ENCODE measurements at places on chromosomes 2 and 18. TPM values are rescaled to one million over a fixed set of nuclear protein-coding genes. Genes with fewer than 3 reads are reported as not detected.

Gene CHRNG
- polyA plus RNA-seq = not detected

Gene CAVIN2
- polyA plus RNA-seq = 2.7 TPM

Gene GAL3ST2
- polyA plus RNA-seq = not detected

Gene PLGLB2
- polyA plus RNA-seq = 11.5 TPM

Gene TANC1
- 8.3 TPM for polyA plus RNA-seq

Gene FAM136A
- 63.6 TPM for polyA plus RNA-seq

DNA sequence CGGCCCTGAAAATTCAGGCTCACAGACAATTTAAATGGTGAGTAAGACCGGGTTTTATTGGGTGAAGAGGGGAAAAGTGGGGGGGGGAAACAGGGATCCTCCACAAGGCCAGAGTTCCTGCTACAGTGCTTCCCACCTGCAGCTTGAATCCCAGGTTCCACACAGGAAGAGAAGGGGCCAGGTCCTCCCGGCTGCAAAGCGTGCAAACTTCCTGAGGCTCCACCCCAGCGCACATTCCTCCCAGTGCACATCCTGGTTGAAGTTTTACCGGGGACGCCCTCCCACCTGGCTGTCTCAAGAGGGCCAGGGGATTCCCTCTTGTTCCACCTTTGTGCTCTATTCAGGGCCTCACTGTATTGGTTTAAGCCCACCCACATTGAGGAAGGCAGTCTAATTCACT lies 347.7 kb upstream of the REG3G start:
- DNase-seq = no peak

DNA sequence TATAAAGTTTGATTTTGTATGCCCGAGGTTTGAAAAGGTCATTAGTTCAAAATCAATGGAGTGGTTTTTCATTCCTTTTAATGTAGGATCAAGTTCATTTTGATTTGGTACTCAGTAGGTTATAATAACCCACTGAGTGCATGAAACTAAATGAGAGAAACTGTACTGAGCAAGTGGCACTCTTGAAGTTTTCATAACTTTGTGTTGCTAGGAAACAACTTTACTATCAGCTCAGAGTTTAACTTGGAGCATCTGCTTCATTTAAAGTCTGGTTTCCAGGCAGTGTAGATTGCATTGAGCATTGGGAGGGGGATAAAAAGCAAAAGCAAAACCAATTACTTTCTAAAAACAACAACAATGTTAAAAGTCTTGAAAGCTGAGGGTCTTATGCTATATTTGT lies 1361.6 kb upstream of the CHAC2 start:
- no peak for DNase-seq

DNA sequence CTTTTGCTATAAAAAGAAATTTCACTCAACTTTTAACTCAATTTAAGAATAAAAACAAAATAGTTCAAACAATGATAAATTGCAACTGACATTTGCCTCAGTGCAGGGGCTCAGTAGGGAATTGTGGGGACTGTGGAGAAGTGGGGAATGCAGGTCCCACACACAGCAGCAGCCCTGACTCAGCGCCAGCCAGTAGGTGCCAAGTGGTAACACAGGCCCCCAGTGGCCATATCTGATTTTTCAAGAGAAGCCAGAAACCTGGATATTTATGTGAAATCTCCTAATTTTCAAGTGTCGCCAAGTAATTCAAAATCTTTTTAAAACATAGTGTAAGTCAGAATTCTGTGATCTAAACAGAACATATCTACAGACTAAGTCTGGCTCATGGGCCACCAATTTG lies 186.3 kb downstream of the EN1 start:
- no peak for DNase-seq

DNA sequence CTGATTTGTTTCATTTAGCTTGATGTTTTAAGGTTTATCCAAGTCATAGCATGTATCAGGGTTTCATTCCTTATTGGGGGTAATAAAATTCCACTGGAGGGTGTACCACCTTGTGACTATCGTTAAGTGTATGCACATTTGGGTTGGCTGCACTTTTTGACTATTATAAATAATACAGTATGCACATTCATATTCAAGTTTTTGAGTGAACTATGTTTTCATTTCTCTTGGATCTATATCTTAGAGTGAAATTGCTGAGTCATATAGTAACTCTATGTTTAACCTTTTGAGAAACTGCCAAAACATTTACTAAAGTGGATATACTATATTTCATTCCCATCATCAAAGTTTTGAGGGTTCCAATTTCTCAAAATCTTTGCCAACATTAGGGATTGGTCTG lies 952.7 kb downstream of the TDRD15 start:
- no peak for DNase-seq

DNA sequence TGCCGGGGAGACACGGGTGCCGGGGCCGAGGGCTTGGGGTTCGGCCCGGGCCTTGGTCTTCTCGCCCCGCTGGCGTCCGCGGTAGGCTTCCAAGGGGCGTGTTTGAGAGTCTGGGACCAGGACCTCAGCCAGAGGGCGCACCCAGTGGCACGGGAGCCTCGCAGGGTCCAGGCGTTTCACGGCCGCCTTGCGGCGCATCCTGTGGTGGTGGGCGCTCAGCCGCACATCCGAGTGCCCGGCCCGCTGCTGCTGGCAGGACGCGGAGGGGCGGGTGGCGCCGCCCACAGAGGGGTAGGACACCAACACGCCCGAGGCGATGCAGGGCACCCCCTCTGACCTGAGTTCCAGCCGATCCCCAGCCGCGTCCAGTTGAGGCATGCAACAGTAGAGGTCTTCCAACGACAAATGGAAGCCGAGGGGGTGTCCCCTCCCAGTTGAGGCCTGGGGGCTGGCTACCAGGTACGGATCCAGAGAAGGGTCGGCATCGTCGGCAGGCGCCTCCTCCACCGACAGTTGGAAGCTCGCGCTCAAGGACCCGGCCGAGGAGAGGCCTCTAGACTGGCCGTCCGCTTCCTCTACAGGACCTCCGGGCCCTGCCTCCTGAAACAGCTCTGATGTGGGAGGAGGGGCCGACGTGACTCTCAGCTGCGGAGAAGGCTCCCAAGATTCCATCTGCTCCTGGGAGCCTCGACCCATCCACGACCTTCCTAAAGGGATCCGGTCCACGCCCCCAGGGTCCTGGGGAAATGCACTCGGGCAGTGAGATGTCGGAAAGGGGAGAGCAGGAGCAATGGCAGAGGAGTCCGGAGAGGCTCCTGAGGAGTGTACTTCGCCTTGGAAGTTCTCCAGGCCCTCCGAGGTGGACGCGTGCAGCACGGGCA lies 6.3 kb downstream of the C2orf81 start:
- no peak for DNase-seq

GRCh38 chr2:121944072-121944831 lies 188.8 kb downstream of the TSN start:
- DNase-seq = peak; percentile 51

- DNase-seq = no peak
Measured at GRCh38 chr18:72375618-72376017, 168.5 kb downstream of the CBLN2 start.

DNA sequence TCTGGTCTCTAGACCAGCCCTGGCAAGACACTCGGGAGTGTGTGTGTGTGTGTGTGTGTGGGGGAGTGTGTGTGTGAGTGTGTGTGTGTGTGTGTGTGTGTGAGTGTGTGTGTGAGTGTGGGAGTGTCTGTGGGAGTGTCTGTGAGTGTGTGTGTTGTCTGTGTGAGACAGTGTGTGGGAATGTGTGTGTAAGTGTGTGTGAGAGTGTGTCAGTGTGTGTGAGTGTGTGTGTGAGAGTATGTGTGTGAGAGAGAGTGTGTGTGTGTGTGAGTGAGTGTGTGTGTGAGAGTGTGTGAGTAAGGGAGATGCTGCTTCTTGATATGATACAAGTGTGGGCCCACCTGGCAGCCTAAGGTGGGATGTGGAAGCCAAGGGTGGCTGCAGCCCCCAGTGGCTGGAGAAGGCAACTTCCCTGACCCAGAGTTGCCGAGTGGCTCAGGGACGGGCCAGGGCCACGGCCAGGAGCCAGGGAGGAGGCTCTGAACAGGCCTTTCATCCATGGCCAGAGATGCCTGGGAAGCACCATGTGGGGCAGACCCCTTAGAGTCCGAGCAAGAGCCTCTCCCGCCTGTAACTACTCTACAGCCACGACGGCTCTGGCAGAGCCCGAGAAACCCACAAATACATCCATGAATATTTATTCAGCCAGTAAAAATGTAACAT lies 159.3 kb upstream of the MYCN start:
- no peak for DNase-seq

DNA sequence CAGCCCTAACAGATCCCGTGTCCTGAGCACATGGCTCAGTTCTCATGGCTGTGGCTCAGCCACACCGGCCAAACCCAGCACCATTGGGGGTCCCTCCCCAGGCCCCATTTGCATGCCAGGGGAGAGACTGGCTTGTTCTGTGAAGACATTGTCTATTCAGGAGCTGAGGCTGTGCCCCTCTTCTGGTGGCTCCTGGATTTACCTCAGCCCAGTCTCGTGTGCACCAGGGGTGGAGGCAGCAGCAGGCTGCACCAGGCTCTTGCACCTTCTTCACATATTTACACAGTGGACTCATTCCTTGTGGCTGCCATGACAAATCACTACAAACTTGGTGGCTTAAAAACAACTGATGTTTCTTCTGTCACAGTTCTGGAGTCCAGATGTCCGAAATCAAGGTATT lies 92.4 kb upstream of the ITGA6 start:
- DNase-seq = no peak

- DNase-seq = no peak
Measured at GRCh38 chr2:3305952-3306351, 71.7 kb downstream of the EIPR1 start.

DNA sequence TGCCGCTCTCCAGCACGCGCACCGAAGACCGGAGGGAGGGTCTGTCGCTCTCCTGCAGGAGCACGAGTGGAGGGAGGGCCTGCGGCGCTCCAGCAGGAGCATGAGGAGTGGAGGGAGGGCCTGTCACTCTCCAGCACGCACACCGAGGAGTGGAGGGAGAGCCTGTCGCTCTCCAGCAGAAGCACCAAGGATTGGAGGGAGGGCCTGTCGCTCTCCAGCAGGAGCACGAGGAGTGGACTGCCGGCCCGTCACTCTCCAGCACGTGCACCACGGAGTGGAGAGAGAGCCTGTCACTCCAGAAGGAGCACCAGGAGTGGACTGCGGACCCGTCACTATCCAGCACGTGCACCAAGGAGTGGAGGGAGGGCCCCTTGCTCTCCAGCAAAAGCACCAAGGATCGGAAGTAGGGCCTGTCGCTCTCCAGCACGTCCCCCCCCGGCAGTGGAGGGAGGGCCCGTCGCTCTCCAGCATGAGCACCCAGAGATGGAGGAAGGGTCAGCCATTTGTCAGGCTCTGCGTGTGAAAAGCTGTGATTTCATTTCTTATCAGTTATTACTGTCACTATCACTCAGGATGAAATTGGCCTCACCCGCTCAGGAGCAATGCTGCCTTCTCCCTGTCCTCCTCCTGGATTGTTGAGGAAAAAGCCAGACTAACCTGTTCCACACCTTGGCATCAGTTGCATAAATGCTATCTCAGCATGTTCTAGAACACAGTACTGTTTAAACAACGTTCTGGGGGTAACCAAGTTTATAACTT lies 35.9 kb downstream of the ADI1 start:
- DNase-seq = no peak
